ENCODE measurements at places on chromosomes 1 and 21.

GRCh38 chr1:53026254-53026653, 35.8 kb upstream of the PODN start:
- DNase-seq, result no peak

- no peak for DNase-seq
These were observed 258.1 kb downstream of the SDCCAG8 start for GRCh38 chr1:243513726-243514491.

DNA sequence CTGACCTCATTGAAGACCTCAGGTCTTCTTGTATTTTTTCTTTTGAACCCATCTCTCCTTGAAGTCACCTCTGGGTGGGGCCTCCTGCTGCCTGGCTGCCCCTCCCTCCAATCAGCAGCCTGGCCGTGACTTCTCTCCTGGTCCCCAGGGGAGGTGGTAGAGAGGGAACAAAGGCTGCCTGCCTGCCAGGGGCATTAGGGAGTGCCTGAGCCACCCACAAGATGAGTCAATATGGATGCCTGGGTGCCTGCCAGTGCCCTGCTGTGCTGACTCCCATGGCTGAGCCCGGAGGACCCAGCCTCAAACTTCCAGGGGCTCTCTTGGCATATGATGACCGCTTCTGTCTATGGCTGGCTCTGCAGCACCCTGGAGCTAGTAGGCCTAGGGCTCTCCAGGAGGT, 5.3 kb upstream of the CDCP2 start:
- DNase-seq, result no peak

GRCh38 chr21:46080171-46081021, 17.5 kb upstream of the COL6A2 start:
- no peak for DNase-seq

DNA sequence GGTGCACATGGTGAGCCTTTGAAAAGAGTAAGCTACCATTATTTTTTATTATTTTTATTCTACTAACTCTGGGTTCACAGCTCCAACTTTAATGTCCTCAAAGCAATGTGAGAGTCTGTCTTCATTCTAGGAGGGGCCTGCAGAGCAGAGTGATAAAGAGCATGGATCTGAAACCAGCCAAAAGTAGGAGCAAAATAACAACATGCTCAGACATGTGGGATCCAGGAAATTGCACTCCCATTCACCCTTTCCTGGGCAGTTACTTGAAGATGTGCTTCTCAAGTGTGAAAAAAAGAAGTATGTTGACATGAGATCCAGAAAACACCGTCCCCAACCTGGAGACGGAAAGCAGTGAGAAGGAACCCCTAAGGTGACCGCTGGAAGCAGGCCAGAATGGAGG, 8.7 kb upstream of the LIN28A start:
- no peak for DNase-seq

- DNase-seq, result no peak
These were observed 9.6 kb downstream of the NES start for GRCh38 chr1:156667610-156667967.

GRCh38 chr1:220368352-220369265, 96.4 kb upstream of the RAB3GAP2 start:
- DNase-seq, result no peak

GRCh38 chr1:93566227-93566626, 115.4 kb downstream of the BCAR3 start:
- no peak for DNase-seq

DNA sequence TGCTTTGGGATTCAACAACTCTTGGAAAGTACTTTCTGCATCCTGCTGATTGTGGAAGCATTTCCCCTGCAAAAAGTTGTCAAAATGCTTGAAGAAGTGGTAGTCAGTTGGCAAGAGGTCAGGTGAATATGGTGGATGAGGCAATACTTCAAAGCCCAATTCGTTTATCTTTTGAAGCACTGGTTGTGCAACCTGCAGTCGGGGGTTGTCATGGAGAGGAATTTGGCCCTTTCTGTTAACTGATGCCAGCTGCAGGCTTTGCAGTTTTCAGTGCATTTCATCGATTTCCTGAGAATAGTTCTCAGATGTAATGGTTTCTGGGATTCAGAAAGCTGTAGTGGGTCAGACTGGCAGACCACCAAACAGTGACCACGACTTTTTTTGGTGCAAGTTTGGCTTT, 47.6 kb upstream of the GJA5 start:
- no peak for DNase-seq

- DNase-seq, result no peak
These were observed at the start of gene COL6A2 for GRCh38 chr21:46097336-46098293. COL6A2 (plus strand) TSS chr21:46098112.

DNA sequence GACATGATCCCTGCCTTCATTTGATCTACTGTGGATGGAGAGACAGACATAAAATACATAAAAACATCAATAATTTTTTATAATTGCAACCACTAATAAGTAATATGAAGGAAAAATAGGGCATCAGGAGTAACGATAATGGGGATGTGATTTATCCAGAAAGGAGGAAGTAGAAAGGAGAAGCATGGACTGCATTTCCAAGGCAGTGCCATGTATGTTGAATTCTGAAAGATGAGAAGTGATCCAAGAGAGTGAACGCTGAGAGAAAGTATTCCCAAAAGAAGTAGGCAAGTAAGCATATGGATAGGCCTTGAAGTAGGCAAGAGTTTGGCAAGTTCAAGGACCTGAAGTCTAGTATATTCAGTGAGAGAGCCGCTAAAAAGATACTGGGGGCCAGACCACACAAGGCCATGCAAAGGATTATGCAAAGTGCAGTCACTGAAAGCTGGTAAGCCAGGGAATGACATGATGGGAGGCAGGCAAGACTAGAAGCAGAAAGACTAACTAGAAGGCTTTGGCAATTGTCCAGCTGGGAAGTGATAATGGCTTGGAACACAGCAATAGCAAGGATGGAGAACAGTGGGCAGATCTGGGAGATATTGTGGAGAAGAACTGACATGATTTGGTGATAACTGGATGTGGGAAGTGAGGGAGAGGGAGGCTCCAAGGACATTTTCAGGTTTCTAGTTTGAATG, 85.9 kb downstream of the TM2D1 start:
- no peak for DNase-seq

DNA sequence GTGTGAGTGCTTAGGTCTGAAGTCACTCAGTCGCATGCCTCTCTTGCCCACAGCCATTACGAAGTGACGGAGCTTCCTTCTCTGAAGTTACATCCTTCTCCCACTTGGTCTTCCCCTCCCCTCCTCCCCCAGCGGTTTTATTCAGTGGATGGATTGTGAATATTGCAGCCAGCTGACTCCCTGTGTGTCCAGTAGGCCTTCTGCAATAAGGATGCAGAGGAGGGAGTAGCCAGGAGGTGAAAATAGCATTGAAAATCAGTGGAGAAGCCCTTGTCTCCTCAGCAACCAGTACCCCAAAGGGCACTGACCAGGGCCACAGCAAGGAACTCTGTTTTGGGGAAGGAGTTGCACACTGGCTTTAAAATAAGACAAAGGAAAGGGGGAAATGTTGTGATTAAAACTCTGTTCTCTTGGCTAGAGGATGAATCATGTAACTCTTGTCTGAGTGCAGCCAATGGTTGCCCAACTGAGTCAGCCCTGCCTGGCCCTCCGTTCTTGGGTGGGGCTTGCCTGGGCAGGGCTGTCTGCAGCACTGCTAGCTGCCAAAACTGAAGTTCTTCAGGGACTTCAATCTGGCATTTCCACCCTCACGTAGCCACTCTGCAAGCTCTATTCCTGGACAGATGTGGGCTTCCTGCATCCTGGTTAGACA, 4.3 kb downstream of the S100A10 start:
- DNase-seq, result no peak

DNA sequence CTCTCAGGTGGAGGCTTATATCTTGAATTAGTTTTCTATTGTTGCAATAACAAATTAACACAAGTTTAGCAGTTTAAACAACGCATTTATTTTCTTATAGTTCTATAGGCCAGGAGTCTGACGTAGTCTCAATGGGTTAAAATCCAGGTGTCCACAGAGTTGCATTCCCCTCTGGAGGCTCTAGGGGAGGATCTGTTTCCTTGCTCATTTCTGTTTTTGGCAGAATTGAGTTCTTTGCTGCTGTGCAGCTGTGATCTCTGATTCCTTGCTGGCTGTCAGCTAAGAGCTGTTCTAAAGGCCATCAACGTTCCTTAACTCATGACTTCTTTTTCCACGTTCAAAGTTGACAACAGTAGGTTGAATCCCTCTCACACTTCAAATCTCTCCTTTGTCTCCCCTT, 31.8 kb downstream of the S100A10 start:
- DNase-seq, result no peak

DNA sequence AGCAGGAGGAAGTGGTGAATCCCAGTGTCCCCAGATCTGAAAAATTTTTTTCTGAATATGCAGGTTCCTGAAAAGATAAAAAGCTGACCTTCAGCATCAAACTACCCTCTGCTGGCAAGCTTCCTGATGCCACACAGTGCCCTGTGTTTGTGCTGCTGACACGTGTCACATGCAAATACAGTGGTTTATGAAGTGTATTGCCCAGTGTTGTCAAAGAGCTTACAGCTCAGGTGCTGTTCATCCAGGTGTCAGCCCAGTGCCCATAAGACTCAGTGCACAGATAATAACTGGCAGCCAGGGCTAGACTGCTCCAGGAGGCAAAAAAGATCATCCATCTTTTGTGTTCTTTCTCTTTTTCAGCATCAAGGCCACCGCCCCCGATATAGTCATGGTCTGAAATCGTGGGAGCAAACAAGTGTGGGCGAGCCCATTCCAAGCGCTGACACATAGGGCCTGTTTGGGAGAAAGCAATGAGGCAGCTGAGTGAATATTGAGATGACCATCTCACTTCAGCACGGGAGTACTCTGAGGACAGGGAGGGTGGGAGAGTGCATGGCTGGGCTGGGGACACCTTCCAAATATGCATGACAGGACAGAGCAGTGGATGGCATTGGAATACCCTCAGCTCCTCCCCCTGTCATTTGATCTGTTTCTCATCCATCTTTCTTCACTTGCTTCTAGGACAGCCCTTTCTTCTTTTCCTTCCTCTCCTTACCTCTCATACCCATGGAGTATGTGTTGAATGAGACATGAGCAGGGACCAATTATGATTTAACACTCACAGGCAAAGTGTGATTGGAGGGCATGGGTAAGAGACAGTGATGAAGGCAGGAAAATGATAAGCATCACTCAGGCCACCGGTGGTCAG, 6.4 kb upstream of the KCNK1 start:
- DNase-seq, result no peak

GRCh38 chr21:31609081-31609480, 50.4 kb upstream of the SOD1 start:
- no peak for DNase-seq

DNA sequence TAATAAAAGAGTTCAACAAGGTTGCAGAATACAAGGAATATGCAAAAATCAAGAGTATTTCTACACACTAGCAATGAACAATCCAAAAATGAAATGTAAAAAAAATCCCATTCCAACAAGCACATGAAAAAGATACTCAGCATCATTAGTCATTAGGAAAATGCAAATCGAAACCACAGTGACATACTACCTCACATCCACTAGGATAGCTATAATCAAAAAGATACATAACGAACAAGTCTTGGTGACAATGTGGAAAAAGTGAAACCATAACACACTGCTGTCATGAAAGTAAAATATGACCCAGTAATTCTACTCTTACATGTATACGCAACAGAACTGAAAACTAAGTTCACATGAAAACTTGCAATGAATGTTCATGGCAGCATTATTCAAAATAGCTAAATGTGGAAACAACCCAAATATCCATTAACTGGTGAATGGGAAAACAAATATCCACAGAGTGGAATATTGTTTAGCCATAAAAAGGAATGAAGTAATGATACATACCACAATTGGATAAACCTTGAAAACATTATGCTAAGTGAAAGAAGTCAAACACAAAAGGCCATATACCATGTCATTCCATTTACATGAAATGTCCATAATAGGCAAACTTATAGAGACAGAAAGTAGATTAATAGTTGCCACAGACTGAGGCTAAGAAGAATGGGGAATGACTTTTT, 34.3 kb downstream of the PIK3R3 start:
- DNase-seq, result no peak

- DNase-seq, result peak; percentile 15
These were observed 1.1 kb downstream of the USP48 start for GRCh38 chr1:21781815-21782348.

GRCh38 chr1:240284656-240285414, 193.2 kb downstream of the FMN2 start:
- no peak for DNase-seq

GRCh38 chr21:37683396-37684114, 232.7 kb downstream of the KCNJ6 start:
- no peak for DNase-seq

DNA sequence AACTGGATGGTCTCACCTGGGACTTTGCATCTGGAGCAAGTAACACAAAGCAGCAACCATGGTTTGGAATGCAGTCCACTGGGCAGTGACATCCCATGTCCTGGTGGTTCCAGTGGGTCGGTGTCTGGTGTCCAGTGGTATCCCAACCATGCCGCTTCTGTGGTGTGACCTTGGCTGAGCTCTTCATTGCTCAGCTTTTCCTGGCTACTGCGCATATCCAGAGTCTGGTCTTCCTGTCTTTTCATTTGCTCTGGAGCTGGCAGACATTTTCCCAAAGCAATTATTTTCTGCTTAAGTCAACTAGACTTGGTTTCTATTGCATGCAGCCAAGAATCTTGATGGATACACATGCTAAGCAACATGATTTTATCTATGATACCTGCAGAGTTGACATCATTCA, 28.4 kb upstream of the CD2 start:
- no peak for DNase-seq

DNA sequence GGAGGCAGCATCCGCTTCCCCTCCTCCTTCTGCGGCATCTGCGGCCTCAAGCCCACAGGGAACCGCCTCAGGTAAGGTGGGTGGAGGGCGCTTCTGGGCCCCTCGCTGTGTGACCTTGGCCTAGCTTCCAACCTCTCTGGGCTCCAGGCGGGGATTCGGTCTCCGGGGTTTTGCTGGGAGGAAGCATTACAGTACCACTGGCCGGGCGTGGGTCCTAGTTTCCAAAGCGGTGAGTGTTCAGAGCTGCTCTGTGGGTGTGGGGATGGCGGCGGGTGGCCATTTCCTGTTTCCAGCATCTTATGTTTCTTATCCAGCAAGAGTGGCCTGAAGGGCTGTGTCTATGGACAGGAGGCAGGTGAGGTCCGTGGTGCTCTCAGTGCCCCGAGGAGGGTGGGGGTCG, 11.6 kb downstream of the FAAH start:
- no peak for DNase-seq
